ENCODE measurements at places on chromosomes 3 and 15.

DNA sequence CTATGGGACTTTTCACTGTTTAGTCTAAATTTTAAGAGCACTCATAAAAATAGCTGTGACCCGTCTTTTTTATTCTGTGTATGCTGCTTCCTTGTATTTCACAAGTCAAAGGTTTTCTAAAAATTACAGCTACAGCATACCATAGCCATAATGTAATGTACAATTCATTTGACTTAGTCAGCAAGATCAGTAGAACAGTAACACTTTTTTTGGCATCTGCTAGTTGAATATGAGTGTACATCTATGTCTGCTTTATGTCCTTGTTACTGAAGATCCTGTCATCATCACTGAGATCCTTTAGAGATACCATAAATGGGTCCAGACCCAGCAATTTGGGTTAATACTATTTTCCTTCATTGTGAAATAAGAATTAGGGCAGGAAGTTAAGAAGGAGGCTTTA, 42.2 kb downstream of the CMSS1 start:
- DNase-seq = no peak

GRCh38 chr15:66430627-66431255, 44.0 kb downstream of the MAP2K1 start:
- DNase-seq = no peak

DNA sequence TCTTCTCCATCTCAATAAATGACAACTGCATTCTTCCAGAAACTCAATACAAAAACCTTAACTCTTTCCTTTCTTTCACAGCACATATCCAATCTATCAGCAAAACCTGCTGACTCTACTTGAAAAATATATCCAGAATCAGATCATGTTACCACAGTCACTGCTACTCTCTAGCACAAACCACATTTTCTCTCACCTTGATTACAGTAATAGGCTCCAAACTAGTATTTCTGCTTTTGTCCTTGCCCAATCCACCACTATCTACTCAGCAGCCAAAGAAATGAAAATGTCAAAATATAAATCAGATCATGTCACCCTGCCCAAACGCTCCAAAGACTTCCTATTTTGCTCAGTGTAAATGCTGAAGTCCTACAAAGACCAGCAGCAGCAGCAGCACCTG, 15.2 kb downstream of the TMCC1 start:
- no peak for DNase-seq

- peak; percentile 94 for DNase-seq
Measured at GRCh38 chr3:51686512-51687215, 15.6 kb downstream of the TEX264 start.

- no peak for DNase-seq
Measured at GRCh38 chr3:125643172-125643571, 47.9 kb upstream of the OSBPL11 start.

DNA sequence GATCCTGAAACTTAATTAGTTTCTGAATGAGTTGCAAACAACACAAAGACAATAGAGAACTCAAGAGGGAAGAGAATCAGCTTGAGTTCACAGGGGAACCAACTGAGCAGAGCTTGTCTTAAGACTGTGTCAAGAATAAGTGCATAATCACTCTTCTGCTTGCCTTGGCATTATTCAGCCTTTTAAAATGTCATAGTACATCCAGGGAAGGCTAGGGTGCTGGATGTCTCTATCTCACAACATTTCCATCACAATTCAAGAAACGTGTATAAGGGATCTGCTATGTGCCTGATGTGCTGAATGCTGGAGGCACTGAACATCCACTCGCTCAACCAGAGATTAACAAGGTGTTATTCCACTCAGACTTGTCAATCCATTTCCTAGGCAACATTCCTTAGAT, 122.6 kb downstream of the CPNE4 start:
- no peak for DNase-seq

All from activated CD4-positive, alpha-beta T cell treated with anti-CD3 and anti-CD28 coated beads, Interleukin-2, Interleukin-6, amounts not matched to agents 100 ng/mL and 50 ng/mL, durations not matched to agents 16 hours and 8 hours (primary cell).